Kidney (tissue), 22 donors: ENCODE measurements at places on chromosomes 2 and 18. TPM values are rescaled to one million over a fixed set of nuclear protein-coding genes. Genes with fewer than 3 reads are reported as not detected.

- H3K27me3 ChIP-seq = no peaks in the 10 kb centered on the region
- H3K4me1 ChIP-seq = no peaks in the 10 kb centered on the region
- DNase-seq = no peak
- H3K36me3 ChIP-seq = no peaks in the 10 kb centered on the region
Measured at GRCh38 chr2:219106251-219106650, 45.5 kb upstream of the IHH start.

- no peak overlapping the region for H3K27ac ChIP-seq
- no peaks in the 10 kb centered on the region for H3K36me3 ChIP-seq
- DNase-seq = no peak
- no peaks in the 10 kb centered on the region for H3K27me3 ChIP-seq
Measured at GRCh38 chr2:5719629-5720334, 27.6 kb downstream of the SOX11 start.

GRCh38 chr2:143686585-143687164 is 557.5 kb downstream of the ARHGAP15 start:
- no peaks in the 10 kb centered on the region for H3K27me3 ChIP-seq
- no peaks in the 10 kb centered on the region for H3K36me3 ChIP-seq
- H3K4me1 ChIP-seq = no peaks in the 10 kb centered on the region
- DNase-seq = peak; percentile 66
- no peak overlapping the region for H3K27ac ChIP-seq

GRCh38 chr2:215728504-215729065 is 284.8 kb downstream of the MREG start:
- DNase-seq = no peak
- no peak overlapping the region for H3K4me3 ChIP-seq
- H3K4me1 ChIP-seq = no peaks in the 10 kb centered on the region
- no peaks in the 10 kb centered on the region for H3K36me3 ChIP-seq

GRCh38 chr18:47184419-47185050 is 8.4 kb upstream of the IER3IP1 start:
- no peaks in the 10 kb centered on the region for H3K4me1 ChIP-seq
- H3K4me3 ChIP-seq = no peak overlapping the region
- no peak overlapping the region for H3K27ac ChIP-seq
- no peaks in the 10 kb centered on the region for H3K36me3 ChIP-seq
- DNase-seq = no peak

DNA sequence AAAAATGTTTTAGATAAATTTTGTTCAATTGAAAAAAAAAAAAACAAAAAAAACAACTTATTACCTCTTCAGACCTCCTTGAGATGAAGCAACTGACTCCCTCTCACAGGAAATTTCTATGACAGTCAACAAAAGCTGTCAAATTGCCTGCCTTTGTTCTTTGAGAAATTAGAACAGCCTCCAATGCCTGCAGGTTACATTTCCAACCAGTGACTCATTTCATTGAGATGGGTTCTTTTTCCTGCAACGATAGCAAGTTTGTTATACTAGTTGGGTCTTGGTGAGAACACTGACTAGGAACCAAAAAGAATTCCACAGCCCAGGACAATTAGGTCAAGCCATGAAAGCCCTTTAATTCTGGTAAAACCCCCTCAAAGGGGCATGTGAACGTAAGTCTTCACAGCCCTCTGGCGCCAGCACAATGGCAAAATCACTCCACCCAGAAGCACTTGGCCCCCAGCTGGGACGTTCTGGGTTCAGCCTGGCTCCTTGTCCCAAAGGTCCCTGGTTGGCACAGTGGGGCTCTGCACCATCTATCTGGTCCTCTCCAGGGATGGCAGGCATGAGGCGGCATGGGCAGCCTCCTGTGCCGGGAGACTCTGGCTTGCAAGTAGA is 87.0 kb downstream of the SPP2 start:
- H3K27me3 ChIP-seq = no peaks in the 10 kb centered on the region
- DNase-seq = no peak
- no peak overlapping the region for H3K27ac ChIP-seq
- no peaks in the 10 kb centered on the region for H3K36me3 ChIP-seq
- H3K4me1 ChIP-seq = peaks cover 3% of the 10 kb centered on the region

GRCh38 chr18:63339920-63340484 is 20.4 kb upstream of the BCL2 start:
- H3K36me3 ChIP-seq = peaks cover 6% of the 10 kb centered on the region
- no peaks in the 10 kb centered on the region for H3K27me3 ChIP-seq
- no peaks in the 10 kb centered on the region for H3K4me1 ChIP-seq
- DNase-seq = no peak
- H3K4me3 ChIP-seq = no peak overlapping the region
- no peak overlapping the region for H3K27ac ChIP-seq

- no peaks in the 10 kb centered on the region for H3K36me3 ChIP-seq
- no peak overlapping the region for H3K4me3 ChIP-seq
- H3K27ac ChIP-seq = no peak overlapping the region
- peak; percentile 74 for DNase-seq
- no peaks in the 10 kb centered on the region for H3K4me1 ChIP-seq
- H3K27me3 ChIP-seq = no peaks in the 10 kb centered on the region
Measured at GRCh38 chr2:135997380-135997779, 12.0 kb upstream of the DARS1 start.

- H3K36me3 ChIP-seq = no peaks in the 10 kb centered on the region
- no peak overlapping the region for H3K4me3 ChIP-seq
- no peak overlapping the region for H3K27ac ChIP-seq
- no peaks in the 10 kb centered on the region for H3K27me3 ChIP-seq
Measured at GRCh38 chr18:65852273-65852672, 101.5 kb downstream of the CDH7 start.

- H3K27ac ChIP-seq = no peak overlapping the region
- H3K4me1 ChIP-seq = no peaks in the 10 kb centered on the region
- no peaks in the 10 kb centered on the region for H3K27me3 ChIP-seq
- no peaks in the 10 kb centered on the region for H3K36me3 ChIP-seq
- no peak overlapping the region for H3K4me3 ChIP-seq
Measured at GRCh38 chr2:237160271-237160919, 74.7 kb downstream of the COPS8 start.

DNA sequence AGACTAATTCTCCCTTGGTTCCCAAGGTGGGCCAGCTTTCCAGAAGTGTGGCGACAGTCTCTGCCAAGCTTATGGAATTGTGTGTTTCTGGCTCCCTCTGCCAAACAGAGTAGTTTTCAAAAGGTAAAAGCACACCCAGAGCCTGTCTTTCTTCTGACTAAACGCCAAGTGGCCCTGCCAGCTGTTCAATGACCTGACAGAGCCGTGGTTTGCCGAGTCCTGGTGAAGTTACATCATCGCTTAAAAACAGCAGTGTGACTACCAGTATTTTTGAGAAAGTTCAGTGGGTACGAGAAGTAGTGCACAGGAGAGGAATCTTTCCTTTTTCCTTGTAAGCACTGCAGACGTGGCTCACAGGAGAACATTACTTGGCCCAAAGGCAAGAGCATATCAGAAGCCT is 1.9 kb downstream of the PER2 start:
- no peak overlapping the region for H3K4me3 ChIP-seq
- H3K4me1 ChIP-seq = peaks cover 46% of the 10 kb centered on the region
- peak; percentile 44 for DNase-seq
- peak overlapping the region; percentile 91 for H3K27ac ChIP-seq
- H3K27me3 ChIP-seq = no peaks in the 10 kb centered on the region
- H3K36me3 ChIP-seq = no peaks in the 10 kb centered on the region

- no peaks in the 10 kb centered on the region for H3K27me3 ChIP-seq
- H3K36me3 ChIP-seq = no peaks in the 10 kb centered on the region
- no peak for DNase-seq
- no peak overlapping the region for H3K27ac ChIP-seq
- H3K4me1 ChIP-seq = no peaks in the 10 kb centered on the region
Measured at GRCh38 chr2:213252206-213252605, 32.1 kb upstream of the SPAG16 start.

- no peak overlapping the region for H3K27ac ChIP-seq
- no peaks in the 10 kb centered on the region for H3K27me3 ChIP-seq
- no peaks in the 10 kb centered on the region for H3K36me3 ChIP-seq
- H3K4me1 ChIP-seq = peaks cover 17% of the 10 kb centered on the region
- no peak overlapping the region for H3K4me3 ChIP-seq
Measured at GRCh38 chr18:8177330-8178016, 431.8 kb upstream of the RAB12 start.

GRCh38 chr2:181807526-181807925 is 84.0 kb upstream of the ITPRID2 start:
- no peak overlapping the region for H3K27ac ChIP-seq
- H3K27me3 ChIP-seq = no peaks in the 10 kb centered on the region
- peaks cover 4% of the 10 kb centered on the region for H3K4me1 ChIP-seq

DNA sequence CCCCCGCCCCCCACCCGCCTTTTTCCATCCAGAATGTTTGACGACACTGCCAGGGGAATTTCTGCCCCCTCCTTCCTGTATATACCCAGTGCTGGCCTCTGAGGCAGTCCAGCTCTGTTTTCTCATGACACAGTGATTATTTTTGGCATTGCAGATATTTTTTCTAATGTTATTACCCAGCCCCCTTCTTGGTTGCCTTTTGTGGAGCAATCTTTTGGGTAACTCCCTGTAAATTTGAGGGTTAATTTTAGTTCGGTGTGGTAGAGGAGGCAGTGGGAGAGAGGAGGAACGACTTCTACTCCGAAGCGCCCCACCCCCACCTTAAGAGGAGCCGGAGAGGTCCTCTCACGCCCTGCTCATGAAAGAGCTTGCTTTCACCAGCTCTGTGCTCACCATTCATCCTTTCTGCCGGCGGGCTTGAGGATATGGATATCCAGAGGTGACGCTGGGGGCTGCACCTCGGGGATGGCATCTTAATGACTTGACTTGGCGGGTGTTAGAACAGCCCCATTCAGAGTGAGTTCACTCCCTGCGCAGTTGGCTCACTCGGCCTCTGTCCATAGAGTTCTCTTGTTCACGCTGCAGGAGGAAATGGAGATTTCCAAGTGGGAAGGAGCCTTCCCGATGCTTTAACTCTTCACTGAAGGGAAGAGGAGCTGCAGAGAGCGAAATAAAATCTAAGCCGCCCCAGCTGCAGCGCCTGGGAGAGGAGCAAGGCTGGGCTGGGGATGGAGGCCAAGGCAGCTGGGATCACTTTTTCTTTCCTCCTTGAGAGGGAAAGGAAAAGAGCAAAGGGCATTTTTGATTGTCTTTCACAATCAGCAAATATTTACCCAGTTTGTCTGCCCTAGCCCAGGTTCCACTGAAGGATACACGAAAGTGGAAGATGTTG is 38.4 kb downstream of the EPAS1 start:
- H3K36me3 ChIP-seq = no peaks in the 10 kb centered on the region
- H3K4me3 ChIP-seq = peak overlapping the region; percentile 35

DNA sequence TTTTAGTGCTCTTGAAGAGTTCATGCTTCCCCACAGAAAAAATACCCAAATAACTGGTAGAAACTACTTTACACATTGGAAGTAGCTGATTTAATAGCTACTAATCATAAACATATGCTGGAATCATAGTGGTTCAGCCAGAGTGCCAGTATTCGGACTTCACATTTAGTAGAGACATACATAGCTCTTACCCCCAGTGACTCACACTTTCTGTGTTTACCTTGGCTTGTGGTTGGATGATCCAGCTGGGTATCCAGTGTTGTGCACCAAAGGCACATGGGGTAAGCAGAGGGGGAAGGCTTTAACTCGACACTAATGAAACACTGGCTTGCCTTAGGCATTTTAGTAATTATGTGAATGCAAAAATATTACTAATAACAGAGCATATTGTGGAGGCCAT is 18.1 kb downstream of the ARHGAP28 start:
- no peaks in the 10 kb centered on the region for H3K36me3 ChIP-seq
- no peak overlapping the region for H3K27ac ChIP-seq
- H3K4me3 ChIP-seq = no peak overlapping the region
- no peak for DNase-seq
- H3K27me3 ChIP-seq = no peaks in the 10 kb centered on the region
- H3K4me1 ChIP-seq = no peaks in the 10 kb centered on the region

DNA sequence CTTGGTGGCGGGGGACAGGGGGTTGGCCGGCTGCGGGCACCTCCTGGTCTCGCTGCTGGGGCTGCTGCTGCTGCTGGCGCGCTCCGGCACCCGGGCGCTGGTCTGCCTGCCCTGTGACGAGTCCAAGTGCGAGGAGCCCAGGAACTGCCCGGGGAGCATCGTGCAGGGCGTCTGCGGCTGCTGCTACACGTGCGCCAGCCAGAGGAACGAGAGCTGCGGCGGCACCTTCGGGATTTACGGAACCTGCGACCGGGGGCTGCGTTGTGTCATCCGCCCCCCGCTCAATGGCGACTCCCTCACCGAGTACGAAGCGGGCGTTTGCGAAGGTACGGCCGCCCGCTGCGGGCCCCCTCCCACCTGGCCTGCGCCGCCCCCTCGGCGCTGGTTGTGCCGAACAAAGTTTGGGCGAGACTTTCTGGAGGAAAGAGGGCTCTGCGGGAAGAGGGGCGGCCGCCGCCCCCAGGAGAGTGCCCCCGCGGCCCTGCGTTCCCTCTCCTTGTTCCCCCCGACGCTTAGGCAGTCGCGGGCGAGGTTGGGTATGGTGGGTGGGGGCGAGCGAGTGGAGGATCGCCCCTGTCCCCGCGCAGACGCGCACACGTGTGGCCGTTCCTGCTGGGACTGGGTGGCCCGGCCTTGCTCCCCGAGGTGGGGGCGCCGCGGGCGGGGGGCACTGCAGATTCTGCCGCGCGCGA is 866 bp downstream of the CRIM1 start:
- H3K4me1 ChIP-seq = peaks cover 25% of the 10 kb centered on the region
- no peaks in the 10 kb centered on the region for H3K36me3 ChIP-seq
- H3K4me3 ChIP-seq = peak overlapping the region; percentile 98

GRCh38 chr2:84906108-84906899 is 848 bp downstream of the TMSB10 start:
- no peaks in the 10 kb centered on the region for H3K27me3 ChIP-seq
- H3K4me3 ChIP-seq = peak overlapping the region; percentile 95
- H3K4me1 ChIP-seq = peaks cover 2% of the 10 kb centered on the region
- peak; percentile 50 for DNase-seq
- H3K36me3 ChIP-seq = no peaks in the 10 kb centered on the region

DNA sequence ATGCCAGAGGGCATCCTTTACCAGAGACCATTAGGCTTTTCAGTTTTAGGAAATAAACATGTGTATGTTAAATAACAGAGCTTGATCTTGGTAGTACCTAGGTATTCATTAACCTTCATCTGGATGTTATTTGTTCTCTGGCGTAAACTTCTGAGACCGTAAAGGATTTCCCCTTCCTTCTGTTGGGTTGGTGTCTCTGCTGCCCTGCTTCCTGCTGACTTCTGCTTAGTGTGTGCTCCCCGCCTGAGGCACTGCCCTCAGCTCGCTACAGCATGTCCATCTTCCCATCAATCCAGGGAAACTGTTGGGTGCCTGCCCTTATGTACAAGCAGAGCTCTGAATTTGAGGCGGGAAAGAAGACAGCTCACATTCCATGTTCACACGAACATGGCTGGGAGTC is 177.9 kb downstream of the TPGS2 start:
- no peaks in the 10 kb centered on the region for H3K27me3 ChIP-seq
- H3K4me3 ChIP-seq = no peak overlapping the region
- no peaks in the 10 kb centered on the region for H3K4me1 ChIP-seq
- H3K27ac ChIP-seq = no peak overlapping the region
- no peak for DNase-seq

Gene PPP1R1C
- total RNA-seq = 2.5 TPM

Gene ADAM23
- 1.0 TPM for total RNA-seq

Gene SESTD1
- total RNA-seq = 93.5 TPM

Gene ACOXL
- 2.0 TPM for total RNA-seq

Gene REG3A
- total RNA-seq = not detected

Gene COLEC11
- 7.6 TPM for total RNA-seq

Gene PPM1G
- 60.7 TPM for total RNA-seq

Gene BCL2
- total RNA-seq = 39.2 TPM

Gene ABCB11
- 0.03 TPM for total RNA-seq

Gene CRYGC
- total RNA-seq = not detected

Gene ADCYAP1
- total RNA-seq = 11.1 TPM

Gene IL36G
- not detected for total RNA-seq

Gene SOS1
- total RNA-seq = 33.4 TPM

Gene TMEM178A
- 5.7 TPM for total RNA-seq

Gene UGT1A1
- total RNA-seq = 1.4 TPM

Gene SLC5A7
- total RNA-seq = 0.88 TPM
